ENCODE measurements at places on chromosomes 6 and 20. TPM values are rescaled to one million over a fixed set of nuclear protein-coding genes. Genes with fewer than 3 reads are reported as not detected.

DNA sequence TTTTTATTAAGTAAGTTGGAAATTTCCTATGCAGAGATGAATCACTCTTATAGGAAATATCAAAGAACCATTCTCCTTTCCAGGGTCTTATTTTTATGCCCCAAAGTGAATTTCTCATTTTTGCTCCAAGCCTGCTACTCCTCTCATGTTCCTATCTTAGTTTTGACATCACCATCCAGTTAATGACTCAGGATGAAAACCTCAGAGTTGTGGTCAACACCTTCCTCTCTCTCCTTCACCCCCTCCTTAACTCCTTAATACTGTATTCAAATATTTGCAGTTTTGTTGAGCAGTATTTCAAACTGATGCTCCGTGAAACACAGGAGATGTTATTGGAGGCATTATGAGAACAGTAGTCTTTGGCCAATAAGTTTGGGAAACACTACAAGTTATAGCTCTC is 64.1 kb downstream of the NRN1 start:
- no peak for DNase-seq

Gene NDUFAF4
- polyA plus RNA-seq, result 19.2 TPM

DNA sequence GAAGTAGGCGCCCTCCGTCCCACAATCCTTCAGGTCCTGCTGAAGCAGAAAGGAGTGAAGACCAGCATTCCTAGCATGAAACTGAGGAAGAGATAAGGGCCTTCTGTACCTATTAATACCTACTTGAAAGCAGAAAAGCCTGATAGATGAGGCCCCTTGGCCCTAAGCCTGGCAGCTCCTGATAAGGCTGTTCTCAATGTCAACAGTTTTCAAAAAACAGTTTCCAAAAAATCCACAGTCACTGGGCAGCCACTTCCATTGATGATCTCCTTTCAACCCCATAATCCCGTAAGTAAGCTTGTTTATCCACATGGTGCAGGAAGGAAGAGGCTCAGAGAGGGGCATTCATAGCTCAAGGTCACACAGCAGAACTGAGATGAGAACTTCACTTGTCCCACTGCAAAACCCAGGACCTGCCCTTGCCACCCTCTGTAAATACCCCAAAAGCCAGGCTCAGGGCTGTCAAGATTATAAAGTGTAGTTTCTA is 2.8 kb upstream of the E2F1 start:
- DNase-seq, result no peak

GRCh38 chr6:141210901-141211300 is 921.8 kb upstream of the GJE1 start:
- DNase-seq, result no peak

Gene COL11A2
- 1.2 TPM for polyA plus RNA-seq

Gene FRS3
- polyA plus RNA-seq, result 16.7 TPM

Data from brain (organoid and tissue), 16 donors.